ENCODE measurements at places on chromosomes 4 and X. TPM values are rescaled to one million over a fixed set of nuclear protein-coding genes. Genes with fewer than 3 reads are reported as not detected.

DNA sequence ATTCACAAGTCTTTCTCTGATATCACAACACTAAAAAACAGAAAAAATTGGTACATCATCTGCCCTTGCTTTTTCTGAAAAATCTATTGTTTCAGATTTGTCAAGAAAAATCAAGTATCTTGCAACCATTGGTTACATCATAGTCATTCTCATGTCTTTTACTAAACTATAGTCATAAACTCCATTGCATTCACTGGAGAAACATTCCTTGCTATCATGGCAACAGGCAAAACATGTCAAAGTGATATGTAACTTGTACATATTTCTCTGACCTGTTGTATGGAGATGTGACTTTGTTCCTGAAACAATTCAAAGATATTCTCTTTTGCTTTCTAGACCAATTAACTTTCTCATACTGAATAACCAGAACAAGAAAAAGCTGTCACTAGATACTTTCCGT is 121.9 kb upstream of the ANK2 start:
- peaks cover 16% of the 10 kb centered on the region for H3K4me1 ChIP-seq
- H3K36me3 ChIP-seq: no peaks in the 10 kb centered on the region
- H3K27ac ChIP-seq: no peak overlapping the region
- no peak overlapping the region for H3K4me3 ChIP-seq
- DNase-seq: no peak

- DNase-seq: no peak
- no peaks in the 10 kb centered on the region for H3K27me3 ChIP-seq
- no peaks in the 10 kb centered on the region for H3K4me1 ChIP-seq
- no peak overlapping the region for H3K4me3 ChIP-seq
- no peak overlapping the region for H3K27ac ChIP-seq
These were observed 25.9 kb upstream of the NYX start for GRCh38 chrX:41421071-41421729.

- no peak for DNase-seq
- no peaks in the 10 kb centered on the region for H3K36me3 ChIP-seq
- H3K27me3 ChIP-seq: no peaks in the 10 kb centered on the region
These were observed 1092.6 kb upstream of the PCDH10 start for GRCh38 chr4:132056496-132056895.

SPATA4 gene
- total RNA-seq: 0.09 TPM

DNA sequence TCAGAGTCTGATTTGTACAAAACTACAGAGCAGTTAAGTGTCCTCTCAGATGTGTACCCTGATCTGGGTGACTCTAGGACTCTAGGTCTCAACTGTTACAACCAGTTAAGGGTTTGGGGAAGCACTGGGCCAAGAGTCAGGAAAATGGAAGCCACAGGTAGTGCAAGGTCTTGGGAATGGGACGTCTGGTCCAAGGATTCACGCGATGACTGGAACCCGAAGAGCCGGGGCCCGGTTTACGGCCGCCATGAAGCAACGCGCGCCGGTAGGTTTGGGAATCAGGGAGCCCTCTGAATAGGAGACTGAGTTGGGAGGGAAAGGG is 321 bp upstream of the HPRT1 start:
- no peak for DNase-seq
- no peak overlapping the region for H3K27ac ChIP-seq
- no peaks in the 10 kb centered on the region for H3K36me3 ChIP-seq
- H3K4me1 ChIP-seq: no peaks in the 10 kb centered on the region
- no peaks in the 10 kb centered on the region for H3K27me3 ChIP-seq

INTU gene
- total RNA-seq: 22.0 TPM

DNA sequence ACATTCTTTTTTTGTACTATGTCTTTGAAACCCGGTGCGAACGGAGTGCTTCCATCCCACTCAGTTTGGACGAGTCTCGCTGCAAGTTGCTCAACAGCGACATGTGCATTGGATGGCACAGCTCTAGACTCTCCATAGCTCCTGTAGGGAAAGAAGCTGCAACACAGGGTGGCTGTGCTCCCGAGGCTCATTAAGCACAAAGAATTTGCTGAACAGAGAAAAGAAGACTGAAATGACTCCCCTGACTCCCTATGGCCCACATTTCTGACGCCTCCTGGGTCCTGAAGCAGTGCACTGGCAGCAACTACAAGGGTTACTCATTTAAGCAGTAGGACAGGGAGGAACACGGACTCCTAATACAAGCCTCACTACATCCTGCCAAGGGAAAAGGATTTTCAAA is 127.4 kb downstream of the SH3RF1 start:
- peak overlapping the region; percentile 61 for H3K27ac ChIP-seq
- DNase-seq: peak; percentile 45
- H3K36me3 ChIP-seq: peaks cover 3% of the 10 kb centered on the region
- H3K4me3 ChIP-seq: no peak overlapping the region
- peaks cover 11% of the 10 kb centered on the region for H3K4me1 ChIP-seq

DNA sequence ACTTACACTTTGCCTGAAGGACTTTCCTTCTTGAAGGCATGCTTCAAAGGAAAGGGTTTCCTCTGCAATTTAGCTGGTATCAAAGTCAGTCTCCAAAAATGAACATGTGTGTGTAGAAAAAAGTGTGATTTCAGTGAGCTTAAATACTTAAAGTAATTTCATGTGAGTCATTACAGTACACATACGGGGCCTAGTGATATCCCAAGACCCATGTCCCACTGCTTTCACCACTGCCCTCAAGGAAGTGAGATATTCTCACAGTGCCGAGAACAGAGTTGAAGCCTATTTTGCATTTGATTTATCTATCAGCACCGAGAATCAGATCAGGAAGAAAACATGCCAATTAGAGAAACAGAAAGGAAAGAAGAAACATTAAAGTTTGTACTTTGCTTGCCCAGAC is 61.0 kb downstream of the CHST7 start:
- H3K4me1 ChIP-seq: no peaks in the 10 kb centered on the region
- DNase-seq: no peak
- no peak overlapping the region for H3K27ac ChIP-seq
- no peak overlapping the region for H3K4me3 ChIP-seq
- no peaks in the 10 kb centered on the region for H3K27me3 ChIP-seq

- no peaks in the 10 kb centered on the region for H3K4me1 ChIP-seq
- no peak overlapping the region for H3K27ac ChIP-seq
- H3K4me3 ChIP-seq: no peak overlapping the region
- H3K36me3 ChIP-seq: no peaks in the 10 kb centered on the region
These were observed 156.9 kb downstream of the NKX6-1 start for GRCh38 chr4:84342161-84342560.

ZIC3 gene
- 2.6 TPM for total RNA-seq

IGSF1 gene
- 9.6 TPM for total RNA-seq

- H3K4me1 ChIP-seq: no peaks in the 10 kb centered on the region
- H3K27me3 ChIP-seq: no peaks in the 10 kb centered on the region
- no peak for DNase-seq
- H3K36me3 ChIP-seq: no peaks in the 10 kb centered on the region
These were observed 56.4 kb upstream of the XIAP start for GRCh38 chrX:123803331-123803983.

PROM1 gene
- total RNA-seq: 43.0 TPM

ZCCHC18 gene
- total RNA-seq: 5.1 TPM

DNA sequence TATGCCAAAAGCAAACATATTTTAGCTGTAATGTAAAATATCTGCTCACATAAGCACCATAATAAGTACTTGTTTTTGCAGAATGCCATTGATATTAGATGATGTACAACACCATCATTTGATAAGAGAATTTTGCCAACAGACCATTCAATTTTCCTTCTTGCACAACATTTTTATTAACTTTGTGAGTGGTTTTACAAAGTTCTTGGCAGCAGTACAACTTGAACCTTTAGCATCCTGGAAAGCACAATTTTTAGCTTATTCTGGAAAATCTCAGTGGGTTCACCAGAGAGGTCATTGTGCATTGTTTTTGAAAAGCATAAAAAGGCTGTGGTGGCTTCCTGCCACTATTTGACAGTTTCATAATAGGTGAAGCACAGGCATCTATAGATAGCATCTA is 26.4 kb upstream of the REPS2 start:
- no peak overlapping the region for H3K27ac ChIP-seq
- H3K27me3 ChIP-seq: no peaks in the 10 kb centered on the region
- DNase-seq: no peak
- no peaks in the 10 kb centered on the region for H3K36me3 ChIP-seq
- no peaks in the 10 kb centered on the region for H3K4me1 ChIP-seq

ZNF630 gene
- total RNA-seq: 2.1 TPM

DNA sequence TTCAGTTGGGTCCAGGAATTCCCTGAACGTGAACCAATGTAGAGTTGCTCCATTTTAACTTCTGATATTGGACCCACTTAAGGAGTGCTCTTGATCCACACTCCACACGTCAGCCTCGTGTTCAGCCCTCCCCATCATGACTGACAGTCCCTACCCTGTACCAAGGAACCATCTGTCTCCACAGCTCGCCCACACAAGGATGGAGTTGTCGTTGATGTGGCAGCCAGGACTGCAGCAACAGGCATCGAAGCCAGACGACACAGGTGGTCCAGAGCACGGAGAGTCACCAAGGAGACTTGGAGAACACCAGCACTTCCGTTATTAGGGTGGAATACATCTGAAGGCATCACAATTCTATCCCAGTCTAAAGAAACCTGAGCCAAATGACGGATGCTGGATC is 472.1 kb upstream of the NR3C2 start:
- H3K27ac ChIP-seq: no peak overlapping the region
- H3K4me3 ChIP-seq: no peak overlapping the region
- H3K36me3 ChIP-seq: no peaks in the 10 kb centered on the region

DNA sequence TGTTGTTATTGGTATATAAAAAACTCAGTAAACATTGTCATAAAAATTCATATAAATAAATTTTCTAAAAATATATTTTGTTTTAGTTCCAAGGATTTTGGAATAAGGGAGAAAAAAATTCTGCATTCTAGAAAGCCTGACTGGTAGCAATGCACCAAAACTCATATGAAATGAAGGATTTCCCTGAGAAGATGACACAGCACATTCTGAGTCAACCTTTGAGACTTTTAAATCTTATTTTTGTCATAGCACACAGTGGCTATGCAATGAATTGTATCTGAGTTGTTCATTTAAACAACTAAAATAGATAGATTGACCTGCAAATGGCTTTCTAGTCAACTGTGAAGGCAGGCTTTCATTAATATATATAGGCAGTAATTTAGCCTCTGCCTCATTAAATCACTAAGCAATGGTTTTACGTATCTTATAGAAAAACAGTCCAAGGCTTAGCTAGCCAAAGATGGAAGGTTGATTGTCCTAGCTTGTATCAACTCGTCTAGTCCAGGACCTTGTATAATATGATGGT is 239.1 kb upstream of the NEIL3 start:
- H3K4me3 ChIP-seq: no peak overlapping the region
- H3K4me1 ChIP-seq: no peaks in the 10 kb centered on the region
- H3K36me3 ChIP-seq: no peaks in the 10 kb centered on the region

DNA sequence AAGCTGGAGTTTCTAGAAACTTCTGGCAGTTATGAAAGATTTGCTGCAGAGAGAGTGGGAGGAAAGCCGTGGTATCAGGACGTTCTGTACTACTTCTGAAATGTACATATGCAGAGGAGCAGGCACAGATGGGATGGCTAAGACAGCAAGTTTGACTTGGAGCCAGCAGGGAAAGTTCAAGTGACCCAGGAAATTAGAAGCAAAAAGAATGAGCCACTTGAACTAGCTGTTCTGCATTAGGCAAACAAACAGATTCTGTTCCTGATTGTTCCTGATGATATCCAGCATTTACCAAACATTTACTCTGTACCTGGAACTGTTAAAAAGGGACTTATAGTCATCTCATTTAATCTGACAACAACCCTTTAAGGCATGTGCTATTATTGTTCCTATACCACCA is 41.4 kb upstream of the CXCL13 start:
- H3K27me3 ChIP-seq: no peaks in the 10 kb centered on the region
- H3K27ac ChIP-seq: no peak overlapping the region
- DNase-seq: no peak
- H3K36me3 ChIP-seq: no peaks in the 10 kb centered on the region

DNA sequence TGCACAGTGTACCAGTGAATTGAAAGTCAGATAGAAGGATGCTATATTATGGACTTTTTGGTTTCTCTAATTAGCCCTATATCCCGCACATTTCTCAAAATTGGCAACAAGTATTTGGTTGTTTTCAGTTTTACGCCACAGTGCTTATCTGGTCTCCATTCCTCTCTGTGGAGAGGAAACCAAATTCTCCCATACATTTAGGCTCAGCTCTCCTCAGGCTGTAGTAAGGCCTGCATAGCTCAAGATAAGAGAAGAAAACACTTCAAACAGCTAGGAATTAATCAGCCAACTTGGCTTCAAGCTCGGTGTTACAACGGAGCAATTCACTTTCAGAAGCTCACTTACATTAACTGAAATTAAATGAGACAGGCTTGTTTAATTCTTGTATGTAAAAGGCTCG is 263.2 kb downstream of the PDHA2 start:
- no peak for DNase-seq
- H3K27ac ChIP-seq: no peak overlapping the region
- H3K4me1 ChIP-seq: no peaks in the 10 kb centered on the region
- H3K27me3 ChIP-seq: no peaks in the 10 kb centered on the region
- no peak overlapping the region for H3K4me3 ChIP-seq

BEND4 gene
- total RNA-seq: 9.6 TPM

- H3K4me3 ChIP-seq: no peak overlapping the region
- no peak for DNase-seq
- no peaks in the 10 kb centered on the region for H3K27me3 ChIP-seq
- no peak overlapping the region for H3K27ac ChIP-seq
- no peaks in the 10 kb centered on the region for H3K4me1 ChIP-seq
These were observed 10.9 kb upstream of the FAT4 start for GRCh38 chr4:125303821-125304220.

TMEM255A gene
- 3.5 TPM for total RNA-seq

- no peaks in the 10 kb centered on the region for H3K36me3 ChIP-seq
- DNase-seq: no peak
- H3K27ac ChIP-seq: no peak overlapping the region
- peaks cover 14% of the 10 kb centered on the region for H3K4me1 ChIP-seq
- no peak overlapping the region for H3K4me3 ChIP-seq
These were observed 10.4 kb downstream of the RAB9A start for GRCh38 chrX:13699183-13699826.

SYN1 gene
- total RNA-seq: not detected

GRCh38 chrX:53374222-53374820 is 48.1 kb downstream of the SMC1A start:
- H3K36me3 ChIP-seq: no peaks in the 10 kb centered on the region
- no peak overlapping the region for H3K27ac ChIP-seq
- no peaks in the 10 kb centered on the region for H3K27me3 ChIP-seq
- H3K4me1 ChIP-seq: no peaks in the 10 kb centered on the region
- H3K4me3 ChIP-seq: no peak overlapping the region

GRCh38 chr4:101211146-101211553 is 136.2 kb downstream of the PPP3CA start:
- H3K27ac ChIP-seq: no peak overlapping the region
- H3K4me3 ChIP-seq: no peak overlapping the region
- no peaks in the 10 kb centered on the region for H3K36me3 ChIP-seq

FAM133A gene
- total RNA-seq: 2.2 TPM

DNA sequence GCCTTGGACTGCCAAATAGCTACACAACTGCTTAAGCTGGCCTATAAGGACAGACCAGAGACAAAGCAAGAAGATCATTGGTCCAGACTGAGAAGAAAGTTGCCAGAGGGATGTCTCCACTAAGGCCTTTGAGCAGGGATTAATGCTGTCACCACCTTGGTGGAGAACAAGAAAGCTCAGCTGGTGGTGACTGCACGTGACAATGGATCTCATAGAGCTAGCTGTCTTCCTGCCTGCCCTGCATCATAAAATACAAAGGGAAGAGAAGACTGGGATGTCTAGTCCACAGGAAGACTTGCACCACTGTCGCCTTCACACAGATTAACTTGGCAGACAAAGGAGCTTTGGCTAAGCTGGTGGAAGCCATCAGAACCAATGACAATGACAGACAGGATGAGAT is 40.5 kb upstream of the FAM120C start:
- no peak overlapping the region for H3K4me3 ChIP-seq
- H3K4me1 ChIP-seq: no peaks in the 10 kb centered on the region
- no peaks in the 10 kb centered on the region for H3K27me3 ChIP-seq
- DNase-seq: peak; percentile 4
- H3K36me3 ChIP-seq: peaks cover under 1% of the 10 kb centered on the region
- no peak overlapping the region for H3K27ac ChIP-seq
